Breast epithelium (tissue), 4 donors: ENCODE measurements at places on chromosomes 6 and 20. TPM values are rescaled to one million over a fixed set of nuclear protein-coding genes. Genes with fewer than 3 reads are reported as not detected.

ZNF133 gene
- 20.0 TPM for total RNA-seq

DNA sequence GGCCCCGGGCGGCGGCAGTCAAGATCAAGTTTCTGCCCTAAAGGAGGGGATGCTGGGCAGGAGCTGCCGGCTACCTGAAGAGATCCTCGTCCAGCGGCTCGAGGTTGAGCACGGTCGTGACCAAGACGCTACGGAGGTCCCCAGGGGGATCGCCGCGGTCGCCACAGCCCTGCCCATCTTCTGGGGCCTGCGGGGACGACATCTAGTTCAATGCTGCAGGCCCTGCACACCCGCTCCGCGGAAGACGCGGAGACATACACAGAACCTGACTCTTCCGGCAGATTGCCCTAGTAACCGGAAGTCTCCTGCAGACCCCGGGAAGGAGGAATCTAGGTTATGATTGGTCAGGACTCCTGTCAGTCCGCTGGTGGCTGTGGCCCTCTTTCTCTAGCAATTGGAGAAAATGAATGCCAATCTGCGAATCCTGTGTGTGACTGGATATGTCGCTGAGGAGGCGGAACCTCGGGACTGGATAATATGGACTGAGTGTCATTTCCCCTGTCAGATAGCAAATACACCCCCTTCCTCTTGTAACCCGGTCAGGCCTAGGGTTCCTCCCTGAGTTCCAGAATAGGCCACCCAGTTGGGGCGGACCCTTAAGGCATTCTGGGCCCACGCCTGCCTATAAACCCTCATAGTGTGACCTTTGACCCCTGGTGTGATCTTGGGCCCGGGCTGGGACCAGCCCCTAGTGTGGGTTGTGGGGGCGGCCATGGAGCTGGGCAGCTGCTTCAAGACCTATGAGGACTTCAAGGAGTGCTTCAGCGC, at the start of the genes ACOT8 and ZSWIM3:
TSS of gene ACOT8 (minus strand) at position 279 of the 768 bp plus-strand sequence. CDS start at position 202, 77 bp downstream.
TSS of gene ZSWIM3 (plus strand) at position 501 of the 768 bp plus-strand sequence. CDS start at position 713, 212 bp downstream.
- peaks cover 17% of the 10 kb centered on the region for H3K4me1 ChIP-seq
- H3K4me3 ChIP-seq: peak within 1 kb of the TSS; percentile 92
- peak within 1 kb of the TSS; percentile 81 for H3K27ac ChIP-seq
- H3K36me3 ChIP-seq: no peaks in the 10 kb centered on the region

DNA sequence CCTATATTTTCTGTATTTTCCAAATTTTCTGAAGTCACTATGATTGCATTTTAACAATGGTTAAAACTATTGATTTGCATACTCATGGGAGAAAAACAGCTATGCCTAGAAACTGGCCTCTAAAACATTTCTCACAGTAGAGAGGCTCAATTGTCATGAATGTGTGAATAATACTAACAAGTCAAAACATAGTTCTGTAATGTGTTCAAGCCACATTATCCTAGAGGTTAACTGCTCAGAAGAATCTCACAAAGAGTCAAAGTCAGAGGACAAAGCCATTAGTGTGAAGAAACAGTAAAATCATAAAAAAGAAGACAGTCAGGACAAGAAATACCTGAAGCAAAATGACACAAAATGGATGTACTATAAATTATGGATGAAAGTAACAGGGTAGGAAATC, 12.5 kb upstream of the ALDH8A1 start:
- no peaks in the 10 kb centered on the region for H3K27me3 ChIP-seq
- no peak for DNase-seq
- no peaks in the 10 kb centered on the region for H3K4me1 ChIP-seq
- H3K36me3 ChIP-seq: no peaks in the 10 kb centered on the region

ANKEF1 gene
- 7.3 TPM for total RNA-seq

GRCh38 chr6:75094614-75095200, 111.1 kb downstream of the COL12A1 start:
- H3K27ac ChIP-seq: no peak overlapping the region
- H3K4me1 ChIP-seq: no peaks in the 10 kb centered on the region
- no peak for DNase-seq
- H3K4me3 ChIP-seq: no peak overlapping the region

- H3K4me1 ChIP-seq: peaks cover 6% of the 10 kb centered on the region
- H3K27ac ChIP-seq: peak overlapping the region; percentile 99
- peak overlapping the region; percentile 88 for H3K4me3 ChIP-seq
These were observed 993 bp upstream of the NCOA7 start for GRCh38 chr6:125789576-125790357.

OR2J3 gene
- 0.15 TPM for total RNA-seq

DNA sequence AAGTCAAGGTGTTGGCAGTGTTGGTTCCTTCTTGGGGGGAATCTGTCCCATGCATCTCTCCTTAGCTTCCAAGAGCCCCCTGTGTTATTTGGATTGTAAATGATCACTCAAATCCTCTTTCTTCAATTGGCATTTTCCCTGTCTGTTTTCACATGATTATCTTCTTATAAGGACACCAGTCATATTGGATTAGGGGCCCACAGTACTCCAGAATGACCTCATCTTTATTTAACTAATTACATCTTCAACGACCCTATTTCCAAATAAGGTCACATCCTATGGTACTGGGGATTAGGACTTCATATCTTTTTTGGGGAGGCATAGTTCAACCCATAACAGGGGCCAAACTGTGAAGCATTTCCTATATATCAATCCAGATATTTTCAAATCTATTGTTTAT, 57.3 kb downstream of the PTPRA start:
- no peak for DNase-seq
- no peak overlapping the region for H3K4me3 ChIP-seq
- no peaks in the 10 kb centered on the region for H3K27me3 ChIP-seq
- no peaks in the 10 kb centered on the region for H3K4me1 ChIP-seq
- no peak overlapping the region for H3K27ac ChIP-seq
- H3K36me3 ChIP-seq: no peaks in the 10 kb centered on the region
